ENCODE measurements at places on chromosomes 5 and 9.

DNA sequence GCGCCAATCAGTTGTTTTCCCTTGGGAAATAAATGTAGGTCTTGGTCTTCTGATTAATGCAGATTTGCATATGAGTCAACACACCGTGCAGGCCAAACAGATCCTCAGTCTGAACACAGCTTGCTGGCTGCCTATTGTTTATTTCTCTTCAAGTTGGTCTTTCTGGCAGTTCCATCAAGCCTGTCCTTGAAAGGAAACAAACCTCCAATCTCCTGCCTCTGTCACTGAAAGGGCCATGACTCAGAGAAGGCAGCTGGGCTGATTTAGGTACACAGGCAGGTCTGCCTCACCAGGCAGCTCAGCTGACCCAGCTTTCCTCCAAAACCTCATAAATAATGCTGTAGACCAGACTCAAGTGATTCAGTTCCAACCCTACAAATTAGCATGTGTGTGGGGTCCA is 175.9 kb downstream of the MAN2A1 start:
- no peak for DNase-seq

- no peak for DNase-seq
Measured at GRCh38 chr5:151556806-151557205, 34.3 kb downstream of the FAT2 start.

GRCh38 chr5:149224282-149224681 is 47.4 kb upstream of the AFAP1L1 start:
- DNase-seq = no peak

DNA sequence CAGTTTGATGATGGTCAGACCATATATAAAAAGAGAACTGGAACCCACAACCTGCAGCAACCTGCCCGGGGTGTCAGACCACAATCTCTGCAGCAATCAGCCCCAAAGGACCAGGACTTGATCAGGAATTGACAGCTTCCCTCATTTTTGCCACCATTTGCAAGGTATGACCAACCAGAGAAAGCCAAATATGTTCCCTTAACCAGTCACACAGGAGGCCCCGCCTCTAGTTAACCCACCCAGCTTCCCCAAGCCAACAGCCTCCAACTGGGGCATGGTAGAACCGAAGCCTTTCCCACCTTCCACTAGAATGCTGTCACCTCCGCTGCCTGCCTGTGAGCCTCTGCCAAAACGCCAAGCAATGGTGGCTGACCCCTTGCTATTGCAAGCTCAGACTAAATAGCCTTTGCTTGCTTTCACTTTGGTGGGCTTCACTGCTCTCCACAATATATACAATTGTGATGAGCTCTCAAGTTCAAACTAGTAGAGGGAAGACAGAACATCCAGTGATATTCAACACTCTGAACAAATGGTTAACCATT is 86.3 kb downstream of the AK8 start:
- no peak for DNase-seq

- DNase-seq = no peak
Measured at GRCh38 chr5:142900927-142901326, 130.8 kb downstream of the ARHGAP26 start.

- no peak for DNase-seq
Measured at GRCh38 chr9:76677481-76678055, 86.7 kb upstream of the PCA3 start.

- peak; percentile 88 for DNase-seq
Measured at GRCh38 chr5:132820162-132820754, 7.2 kb downstream of the SOWAHA start.

GRCh38 chr9:123216251-123216797 is 52.1 kb downstream of the STRBP start:
- DNase-seq = no peak

DNA sequence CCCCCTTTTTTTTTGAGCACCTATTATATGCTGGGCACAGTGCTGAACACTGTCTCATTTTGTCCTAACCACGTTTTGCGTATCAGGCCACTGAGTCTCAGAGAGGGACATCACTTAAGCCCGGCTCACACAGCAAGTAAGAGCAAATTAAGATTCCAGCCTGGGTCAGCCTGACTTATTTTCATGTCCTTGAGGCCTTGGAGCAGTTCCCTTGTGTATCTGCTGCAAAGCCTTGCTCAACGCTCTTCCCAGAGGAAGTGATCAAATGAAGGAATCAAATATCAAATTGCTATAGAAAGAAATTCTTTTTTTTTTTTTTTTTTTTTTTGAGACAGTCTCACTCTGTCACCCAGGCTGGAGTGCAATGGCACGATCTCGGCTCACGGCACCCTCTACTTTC is 30.7 kb downstream of the ERGIC1 start:
- no peak for DNase-seq

DNA sequence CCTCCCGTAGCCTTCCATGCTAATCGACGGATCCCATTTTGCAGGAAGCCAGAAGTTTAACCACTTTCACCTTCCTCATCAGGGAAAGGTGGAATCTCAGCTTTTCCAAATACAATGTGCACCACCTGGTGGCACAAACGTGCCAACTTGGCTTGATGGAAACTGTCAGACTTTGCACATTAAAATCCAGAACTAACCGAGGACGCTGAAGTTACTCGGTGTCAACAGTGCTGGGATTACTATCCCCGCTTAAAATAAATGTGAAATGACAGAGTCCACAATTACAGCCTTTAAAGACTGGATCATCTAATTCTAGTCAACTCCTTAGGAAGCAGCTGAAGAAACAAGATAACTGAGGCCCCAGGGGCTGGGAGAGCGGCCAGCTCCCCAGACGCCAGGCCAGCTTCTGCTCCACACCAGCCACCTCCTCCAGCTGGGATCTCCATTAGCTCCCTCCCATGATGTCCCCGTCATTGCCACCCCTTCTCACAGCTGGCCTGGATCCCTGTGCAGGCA is 50.1 kb upstream of the RETREG1 start:
- DNase-seq = no peak

- no peak for DNase-seq
Measured at GRCh38 chr9:84007662-84008061, 27.1 kb downstream of the RMI1 start.

GRCh38 chr5:179509239-179509638 is 41.1 kb upstream of the RUFY1 start:
- no peak for DNase-seq

DNA sequence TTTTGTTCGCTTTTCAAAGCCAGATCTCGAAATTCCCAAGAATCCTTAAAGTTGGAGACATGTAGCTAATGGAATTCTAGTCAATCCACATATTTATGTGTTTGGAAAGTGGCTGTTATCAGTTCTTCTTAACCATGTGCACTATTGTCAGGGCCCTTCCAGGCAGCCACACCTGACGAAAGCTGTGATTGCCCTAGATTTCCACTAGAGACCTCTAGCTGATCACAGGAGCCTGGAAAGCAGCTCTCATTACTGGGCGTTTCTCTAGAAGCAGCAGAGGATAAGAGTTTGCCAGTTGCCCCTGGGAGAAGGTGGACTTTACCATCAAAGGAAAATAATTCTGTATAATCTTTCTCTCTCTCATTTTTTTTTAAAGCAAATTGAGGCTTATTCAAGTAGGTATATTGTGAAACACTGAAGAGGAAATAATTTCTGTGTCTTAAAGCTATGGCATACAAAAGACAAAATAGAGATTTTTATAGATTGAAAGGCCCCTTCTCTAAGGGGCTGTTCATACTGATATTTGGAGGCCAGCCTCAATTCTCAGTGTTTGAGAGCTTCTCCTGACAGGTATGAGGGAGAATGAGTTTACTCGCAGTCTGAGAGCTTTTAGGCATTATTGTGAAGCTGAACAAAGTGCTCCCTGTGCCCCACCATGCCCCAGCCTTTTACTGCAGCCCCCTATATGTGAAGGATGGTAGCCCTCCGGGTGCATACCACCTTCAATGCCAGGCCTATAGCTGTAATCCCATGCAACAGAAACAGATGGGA is 405.4 kb upstream of the ACTBL2 start:
- peak; percentile 25 for DNase-seq

DNA sequence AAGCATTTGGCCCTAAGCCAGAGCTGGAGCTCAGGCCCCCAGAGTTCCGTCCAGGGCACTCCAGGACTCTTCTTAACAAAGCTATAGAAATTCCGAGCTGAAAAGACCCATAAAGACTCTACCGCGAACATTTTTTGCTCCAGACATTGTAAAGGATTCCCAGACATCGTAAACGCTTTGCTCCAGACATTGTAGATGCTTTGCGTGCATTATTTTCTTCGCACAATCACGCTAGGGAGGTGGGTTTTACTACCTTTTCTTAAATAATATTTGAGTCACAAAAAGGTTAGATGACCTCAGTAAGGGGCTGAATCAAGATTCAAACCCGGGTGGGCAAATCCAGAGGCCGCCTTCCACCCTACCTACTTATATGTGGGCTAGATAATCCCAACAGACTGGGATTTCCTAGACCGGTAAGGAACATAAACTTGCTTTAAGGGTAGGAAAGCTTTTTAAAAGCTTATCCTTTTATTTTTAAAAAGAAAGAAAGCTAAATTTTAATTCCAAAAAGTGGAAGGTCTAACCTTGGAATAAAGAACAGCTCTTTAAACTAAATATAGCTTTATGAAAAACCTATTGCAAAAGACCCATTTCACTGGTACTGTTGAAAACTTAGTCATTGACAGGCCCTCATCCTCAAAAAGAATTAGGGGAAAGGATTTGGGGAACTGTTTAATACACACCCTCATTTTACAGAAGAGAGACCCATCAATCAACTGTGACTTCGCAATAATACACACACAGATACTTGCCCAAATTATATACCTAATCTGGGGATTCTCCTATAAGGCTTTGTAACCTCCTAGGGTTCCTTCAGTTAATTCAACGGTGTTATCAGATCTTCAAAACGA is 822 bp upstream of the TNIP1 start:
- no peak for DNase-seq

GRCh38 chr9:4220346-4220745 is 79.5 kb downstream of the GLIS3 start:
- no peak for DNase-seq

DNA sequence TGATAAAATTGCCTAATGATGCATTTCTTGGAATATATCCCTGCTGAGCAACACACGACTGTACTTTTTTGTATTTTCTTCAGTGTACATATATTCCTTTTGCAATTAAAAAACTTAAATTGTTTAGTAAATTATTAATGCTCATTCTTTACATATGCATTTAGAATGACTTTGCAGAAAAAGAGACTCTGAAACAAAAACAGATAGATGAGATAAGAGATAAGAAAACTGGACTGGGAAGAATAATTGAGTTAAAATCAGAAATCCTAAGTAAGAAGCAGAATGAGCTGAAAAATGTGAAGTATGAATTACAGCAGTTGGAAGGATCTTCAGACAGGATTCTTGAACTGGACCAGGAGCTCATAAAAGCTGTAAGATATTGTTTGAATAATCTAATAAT is 32.7 kb downstream of the RAD50 start:
- DNase-seq = no peak

DNA sequence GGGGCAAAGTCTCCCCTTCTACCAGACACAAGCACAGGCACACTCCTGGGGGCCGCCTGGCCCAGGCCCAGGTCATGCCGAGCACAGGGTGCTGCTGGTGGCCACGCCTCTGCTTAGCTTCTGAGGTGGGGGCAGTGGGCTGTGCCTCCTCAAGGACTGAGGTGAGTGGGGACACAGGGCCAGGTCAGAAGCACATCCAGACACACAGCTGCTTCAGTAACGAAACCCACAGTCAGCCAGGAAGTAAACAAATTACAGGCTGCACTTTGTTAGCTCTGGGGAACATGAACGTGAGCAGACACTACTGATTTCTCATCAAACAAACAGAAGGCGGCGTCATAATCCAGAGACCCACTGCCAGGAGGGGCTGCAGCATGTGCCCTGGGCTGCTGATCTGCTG is 192.4 kb downstream of the HSPA4 start:
- no peak for DNase-seq

DNA sequence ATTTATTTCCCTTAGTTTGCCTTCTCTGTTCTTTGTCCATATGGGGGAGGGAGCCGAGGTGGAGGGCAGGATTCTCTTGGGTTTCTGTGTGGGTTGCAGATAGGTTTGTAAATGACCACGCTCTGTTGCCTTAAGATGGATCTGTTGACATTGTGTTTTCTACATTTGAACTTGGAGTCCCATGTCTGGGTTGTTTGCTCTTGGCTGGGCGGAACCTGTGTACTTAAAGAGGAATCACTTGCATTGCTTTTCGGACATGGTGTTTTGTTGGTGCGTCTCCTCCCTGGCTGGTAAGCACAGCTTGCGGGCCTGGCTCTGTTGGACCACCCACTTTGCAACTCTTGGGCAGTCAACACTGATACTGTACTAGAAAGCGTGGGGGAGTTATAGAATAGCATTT is 45.9 kb downstream of the EHMT1 start:
- DNase-seq = no peak

GRCh38 chr9:125476645-125477044 is 215.0 kb downstream of the GAPVD1 start:
- DNase-seq = no peak

DNA sequence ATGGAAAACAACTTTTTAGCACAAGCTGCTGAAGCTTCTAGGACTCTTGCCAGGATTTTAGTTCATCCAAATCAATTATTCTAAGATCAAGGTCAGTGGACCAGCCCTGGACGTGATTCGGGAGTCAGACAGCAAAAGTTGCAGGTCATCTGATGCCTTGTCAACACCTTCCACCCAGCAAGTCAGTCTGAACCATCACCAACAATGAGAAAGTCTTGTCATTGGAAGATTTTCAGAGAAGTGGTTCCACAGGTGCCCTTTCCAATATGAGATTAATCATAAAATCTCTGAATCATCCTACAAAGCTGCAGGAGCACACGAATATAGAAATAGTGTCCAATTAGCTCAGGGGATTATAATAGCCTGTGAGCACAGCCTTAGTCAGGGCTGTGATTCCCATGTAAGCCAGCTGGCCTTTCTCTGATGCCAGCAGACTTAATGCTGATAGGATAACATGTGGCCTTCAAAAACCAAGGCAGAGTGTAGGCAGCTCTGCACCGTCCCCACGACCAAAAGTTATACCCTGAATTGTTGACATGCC is 445.0 kb upstream of the TRPC7 start:
- DNase-seq = no peak

GRCh38 chr9:137454597-137455358 is 4.4 kb downstream of the NSMF start:
- DNase-seq = no peak

DNA sequence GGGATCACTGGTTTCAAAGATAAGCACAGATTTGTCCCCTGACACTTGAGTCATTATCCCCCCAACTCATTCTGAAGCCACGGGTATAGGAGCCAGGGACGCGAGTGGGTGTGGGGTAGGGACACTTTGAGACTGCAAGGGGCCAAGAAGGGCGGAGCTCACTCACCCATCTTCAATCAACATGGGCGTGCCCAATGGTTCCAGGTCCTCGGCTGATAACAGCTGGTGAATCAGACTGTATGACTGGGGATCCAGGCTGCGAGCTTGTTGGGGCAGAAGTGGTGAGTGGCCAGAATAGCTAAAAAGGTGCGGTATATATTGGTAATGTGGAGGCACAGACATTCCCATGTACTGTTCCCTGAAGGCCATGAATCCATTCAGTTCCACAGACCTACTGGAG is 30.7 kb upstream of the NR5A1 start:
- DNase-seq = no peak

Measured in progenitor cell of endocrine pancreas (in vitro differentiated cells).